ENCODE measurements at places on chromosomes 3 and 15.

GRCh38 chr3:159804726-159805410 is 183.8 kb upstream of the IL12A start:
- peak; percentile 7 for DNase-seq

DNA sequence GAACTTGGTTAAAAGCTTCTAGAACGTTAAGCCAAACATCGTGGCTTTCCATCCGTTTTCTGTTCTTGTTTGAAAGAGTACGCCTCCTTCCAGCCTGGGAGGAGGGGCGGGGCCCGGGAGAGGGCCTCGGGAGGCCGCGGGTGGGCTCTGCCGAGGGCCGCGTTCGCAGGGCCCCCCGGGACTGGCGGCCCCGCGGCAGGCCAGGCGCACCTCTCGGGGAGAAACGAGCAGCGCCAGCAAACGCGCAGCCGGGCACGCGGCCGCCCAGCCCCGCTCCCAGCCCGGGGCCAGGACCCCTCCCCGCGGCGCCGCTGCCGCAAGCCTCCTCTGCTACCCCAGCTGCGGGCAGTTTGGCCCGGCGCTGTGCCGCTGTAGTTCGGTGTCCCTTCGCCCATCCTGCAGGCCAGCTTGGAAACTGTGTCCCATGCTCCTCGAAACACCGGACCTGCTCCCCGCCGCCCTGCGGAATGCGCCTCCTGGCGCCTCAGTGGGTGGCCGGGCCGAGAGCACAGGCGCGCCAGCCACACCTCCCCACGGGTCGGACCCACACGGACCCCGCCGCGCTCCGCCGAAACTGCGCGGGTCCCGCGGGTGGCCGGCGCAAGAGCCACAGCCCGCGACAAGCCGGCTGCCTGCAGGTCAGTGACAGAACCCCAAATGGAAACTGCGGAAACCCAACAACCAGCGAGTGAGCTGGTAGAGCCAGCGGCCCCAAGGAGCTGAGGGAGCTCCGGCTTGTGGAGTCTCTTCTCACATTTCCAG is 2.3 kb downstream of the OCA2 start:
- DNase-seq, result no peak

- DNase-seq, result no peak
These were observed 858 bp downstream of the RBM5 start for GRCh38 chr3:50089609-50089945.

DNA sequence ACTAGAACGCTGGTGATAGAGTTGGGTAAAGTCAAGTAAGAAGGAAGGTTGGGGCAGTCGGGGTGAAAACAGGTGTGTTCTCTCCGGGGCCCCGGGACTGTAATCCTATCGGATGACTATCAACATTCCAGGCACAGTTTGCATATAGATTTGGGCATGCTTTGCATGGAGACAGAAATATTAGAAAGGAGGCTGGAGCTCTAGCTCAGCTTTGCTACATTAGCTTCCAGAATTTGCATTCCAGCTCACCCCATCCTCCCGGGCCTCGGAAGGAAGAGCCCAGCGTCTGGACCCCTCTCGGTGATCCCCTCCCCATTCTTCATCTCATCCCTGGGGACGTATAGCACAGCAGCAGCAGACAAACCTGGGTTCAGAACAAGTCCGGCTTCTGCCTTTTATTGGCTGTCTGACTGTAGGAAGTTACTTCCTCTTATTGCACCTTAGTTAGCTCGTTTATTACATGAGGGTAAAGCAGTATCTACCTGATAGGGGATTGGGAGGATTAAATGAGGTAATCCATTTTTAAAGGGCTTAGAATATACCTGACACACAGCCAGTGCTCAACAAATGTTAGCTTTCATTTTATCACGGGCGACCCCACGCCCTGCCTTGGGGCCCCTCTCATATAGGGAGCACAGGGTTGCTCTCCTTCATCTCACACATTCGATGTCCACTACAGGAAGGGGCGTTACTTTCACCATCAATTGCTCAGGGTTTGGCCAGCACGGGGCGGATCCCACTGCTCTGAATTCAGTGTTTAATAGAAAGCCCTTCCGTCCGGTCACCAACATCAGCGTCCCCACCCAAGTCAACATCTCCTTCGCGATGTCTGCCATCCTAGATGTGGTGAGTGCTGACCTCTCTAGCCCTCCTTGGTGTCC is 3.2 kb downstream of the HTR3E start:
- no peak for DNase-seq

GRCh38 chr15:33278816-33279612 is 31.8 kb upstream of the RYR3 start:
- no peak for DNase-seq
